ENCODE measurements at places on chromosomes 12 and 14. TPM values are rescaled to one million over a fixed set of nuclear protein-coding genes. Genes with fewer than 3 reads are reported as not detected.

The ASIC1 gene
- 25.4 TPM for total RNA-seq

The CLEC2B gene
- 55.2 TPM for total RNA-seq

The PMEL gene
- 0.55 TPM for total RNA-seq

- DNase-seq, result no peak
- H3K4me3 ChIP-seq, result no peak overlapping the region
- H3K27ac ChIP-seq, result no peak overlapping the region
- no peaks in the 10 kb centered on the region for H3K4me1 ChIP-seq
- no peaks in the 10 kb centered on the region for H3K27me3 ChIP-seq
- no peaks in the 10 kb centered on the region for H3K36me3 ChIP-seq
Observed at GRCh38 chr14:66137081-66137480, 349.1 kb upstream of the CCDC196 start.

DNA sequence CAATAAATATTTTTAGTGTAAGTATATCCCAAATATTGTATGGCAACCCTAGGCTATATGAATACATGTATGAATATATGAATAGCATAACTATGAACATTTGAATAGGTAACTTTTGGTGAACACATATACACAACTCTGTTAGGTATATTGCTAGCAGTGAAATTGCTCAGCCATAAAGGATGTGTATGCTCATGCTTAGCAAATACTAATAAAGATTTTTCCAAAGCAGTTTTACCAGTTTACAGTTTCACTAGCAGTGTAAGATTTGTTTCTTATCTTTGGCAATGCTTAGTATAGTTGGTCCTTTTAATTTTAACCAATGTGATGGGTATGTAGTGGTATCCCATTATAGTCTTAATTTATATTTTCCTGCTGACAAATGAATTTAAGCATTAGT is 5.3 kb upstream of the DAAM1 start:
- peaks cover 15% of the 10 kb centered on the region for H3K4me1 ChIP-seq
- H3K36me3 ChIP-seq, result no peaks in the 10 kb centered on the region
- no peak overlapping the region for H3K27ac ChIP-seq

- H3K27ac ChIP-seq, result no peak overlapping the region
- H3K4me3 ChIP-seq, result no peak overlapping the region
- no peak for DNase-seq
Observed at GRCh38 chr14:99300190-99300589, 28.2 kb upstream of the BCL11B start.

Data from activated CD8-positive, alpha-beta T cell treated with anti-CD3 and anti-CD28 coated beads, Interleukin-2, amount 10 ng/mL, durations not matched to agents 7 days and 5 days (primary cell).